ENCODE measurements at places on chromosomes 16 and 17.

GRCh38 chr17:9636501-9636900 lies 8.8 kb upstream of the USP43 start:
- DNase-seq: no peak

- DNase-seq: no peak
Measured at GRCh38 chr17:32826076-32826475, 50.8 kb downstream of the MYO1D start.

DNA sequence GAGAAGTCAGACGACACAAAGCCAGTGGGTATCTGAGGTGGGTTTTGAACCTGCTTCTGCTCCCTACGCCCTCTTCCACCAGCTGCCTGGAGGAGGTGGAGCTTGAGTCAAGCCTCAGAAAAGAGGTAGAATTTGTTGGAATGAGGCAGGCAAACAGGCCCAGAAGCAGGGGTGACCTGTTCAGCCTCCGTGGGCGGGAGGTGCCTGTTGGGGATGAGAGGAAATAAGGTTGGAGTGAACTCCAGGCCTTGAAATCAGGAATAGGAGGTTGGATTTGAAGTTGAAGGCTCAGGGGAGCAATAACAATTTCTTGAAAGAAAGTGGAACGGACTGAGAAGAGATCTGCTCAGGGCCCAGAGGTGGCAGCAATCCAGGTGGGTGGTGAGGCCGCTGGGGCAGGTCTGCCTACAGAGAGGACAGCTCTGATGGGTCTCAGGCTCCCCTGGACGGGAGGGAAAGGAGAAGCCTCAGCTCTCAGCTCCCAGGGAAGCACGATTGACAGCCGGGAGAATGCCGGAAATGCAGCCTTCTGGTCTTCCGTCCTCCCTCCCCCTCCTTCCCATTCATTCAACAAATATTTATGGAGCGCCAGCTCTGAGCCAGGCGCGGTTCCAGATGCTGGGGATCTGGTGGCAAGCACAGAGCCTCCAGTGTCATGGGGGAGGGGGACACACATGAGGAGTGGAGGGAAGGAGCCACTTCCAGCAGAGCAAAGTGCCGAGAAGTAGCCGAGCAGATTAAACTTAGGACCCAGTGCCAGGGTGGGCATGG lies 61.9 kb upstream of the CIBAR2 start:
- DNase-seq: no peak

DNA sequence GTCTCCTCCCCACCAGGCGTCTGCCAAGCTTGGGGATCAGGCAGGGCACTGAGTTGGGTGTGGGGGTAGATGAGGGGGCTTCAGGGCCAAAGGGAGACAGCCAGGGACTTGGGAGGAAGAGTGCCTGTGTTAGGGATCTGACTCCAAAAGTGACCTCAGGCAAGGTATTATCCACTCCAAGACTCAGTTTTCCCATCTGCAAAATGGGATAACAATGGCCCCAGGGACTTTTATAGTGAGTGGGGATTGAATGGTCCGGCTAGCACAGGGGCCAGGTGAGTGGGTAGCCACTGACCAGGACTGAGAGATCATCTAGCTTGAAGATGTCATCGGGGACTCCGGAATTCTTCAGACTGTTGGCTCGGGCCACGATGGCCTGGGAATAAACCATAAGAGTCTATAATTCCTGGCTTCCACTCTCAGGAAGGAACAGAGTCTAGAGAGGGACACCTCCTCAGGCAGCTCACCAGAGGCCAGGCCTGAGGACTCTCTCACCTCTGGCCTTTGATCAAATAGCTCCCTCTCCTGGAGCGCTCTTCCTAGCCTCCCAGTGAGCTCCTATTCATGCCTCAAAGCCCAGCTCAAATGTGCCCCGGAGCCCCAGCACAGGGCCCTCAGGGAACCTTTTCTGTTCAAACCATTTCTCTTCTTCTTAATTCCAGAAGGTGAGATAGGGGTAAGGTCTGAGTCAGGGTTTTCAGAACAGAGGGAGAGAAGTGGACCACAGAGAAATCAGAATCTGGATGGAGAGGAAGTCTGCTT lies 3.5 kb downstream of the FLII start:
- no peak for DNase-seq

Data from stimulated activated naive CD4-positive, alpha-beta T cell treated with Interleukin-2 at 50 U/mL for 16 hours (primary cell).